ENCODE measurements at places on chromosomes 2 and 18.

DNA sequence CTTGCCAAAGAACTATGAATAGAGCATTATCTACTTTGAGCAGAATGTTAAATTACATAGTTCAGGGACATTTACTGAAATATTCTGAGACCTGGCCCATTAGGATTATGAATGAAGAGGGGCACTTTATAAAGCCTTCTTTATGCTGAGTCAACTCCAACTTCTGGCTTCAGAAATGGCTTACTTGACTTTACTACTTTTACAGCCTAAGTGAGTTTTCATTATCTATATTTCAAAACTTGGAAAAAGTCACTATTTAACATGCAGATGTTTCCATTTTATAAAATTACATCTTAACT, 37.7 kb downstream of the SESTD1 start:
- no peak for DNase-seq

- DNase-seq: no peak
Measured at GRCh38 chr2:99420031-99420430, 69.8 kb downstream of the REV1 start.

- DNase-seq: no peak
Measured at GRCh38 chr2:23666980-23667357, 260.0 kb downstream of the ATAD2B start.

DNA sequence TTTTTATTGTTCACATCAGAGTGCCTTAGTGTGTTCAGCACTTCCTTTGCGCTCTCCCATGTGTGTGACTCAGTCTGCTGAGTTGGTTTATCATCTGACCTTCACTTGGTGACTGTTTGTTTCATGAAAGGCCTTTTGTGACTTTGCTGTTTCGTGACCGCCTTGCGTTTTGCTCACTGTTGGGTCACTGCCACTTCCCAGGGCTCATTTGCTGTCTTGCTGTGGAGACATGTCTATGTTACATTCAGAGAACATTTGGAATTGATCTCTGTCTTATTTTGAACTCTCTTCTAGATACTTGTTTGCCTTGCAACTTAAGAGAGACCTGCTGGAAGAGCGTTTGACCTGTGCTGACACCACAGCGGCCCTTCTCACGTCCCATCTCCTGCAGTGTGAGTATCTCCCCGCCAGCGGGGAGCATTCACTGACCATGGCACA, 54.7 kb downstream of the FARP2 start:
- no peak for DNase-seq

- no peak for DNase-seq
Measured at GRCh38 chr18:13422541-13423147, 204.1 kb downstream of the LDLRAD4 start.

- DNase-seq: no peak
Measured at GRCh38 chr2:215611609-215612386, 175.9 kb upstream of the FN1 start.

GRCh38 chr2:137892739-137893138, 71.5 kb upstream of the HNMT start:
- no peak for DNase-seq

- no peak for DNase-seq
Measured at GRCh38 chr2:129438501-129439057, 540.9 kb upstream of the RAB6C start.

DNA sequence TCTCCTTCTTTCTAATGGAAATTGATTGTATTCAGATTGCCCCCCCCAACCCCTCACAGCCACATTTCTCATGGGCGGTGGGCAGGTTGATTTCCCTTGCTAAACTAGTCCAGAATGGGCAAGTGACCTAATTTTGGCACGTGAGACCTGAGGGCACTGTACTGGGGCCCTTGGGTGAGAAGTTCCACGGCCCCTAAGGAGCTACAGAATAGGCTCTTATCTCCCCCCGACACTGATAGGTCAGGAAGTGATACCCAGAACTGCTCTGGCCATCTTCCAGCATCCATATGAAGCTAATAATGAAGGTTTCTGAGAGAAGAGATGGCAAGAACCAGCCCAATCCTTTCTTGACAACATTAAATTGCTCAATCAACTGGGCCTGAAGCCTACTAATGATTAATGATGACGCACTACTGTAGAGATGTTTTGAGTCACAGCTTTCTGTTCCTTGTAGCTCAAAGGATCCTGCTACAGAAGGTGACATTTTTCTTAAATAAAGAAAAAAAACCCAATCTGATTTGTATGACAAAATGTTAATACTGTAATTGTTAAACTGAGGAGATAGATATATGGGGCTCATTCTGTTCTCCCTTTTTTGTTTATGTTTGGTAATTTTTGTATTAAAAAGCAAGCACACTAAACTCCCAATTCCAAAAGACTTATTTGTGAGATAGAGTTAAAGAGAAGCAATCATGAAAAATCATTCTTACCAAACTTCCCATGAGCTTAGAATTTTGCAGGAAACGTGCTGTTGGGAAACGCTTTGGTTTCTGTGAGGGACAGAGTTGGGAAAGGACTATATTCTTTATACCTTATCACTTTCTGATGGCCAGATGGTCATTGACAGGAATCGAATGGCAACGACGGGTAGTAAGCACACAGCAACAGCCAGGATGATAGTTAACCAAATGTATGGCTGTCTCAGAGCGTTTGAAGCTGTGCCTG, 28.2 kb upstream of the NARS1 start:
- peak; percentile 41 for DNase-seq

DNA sequence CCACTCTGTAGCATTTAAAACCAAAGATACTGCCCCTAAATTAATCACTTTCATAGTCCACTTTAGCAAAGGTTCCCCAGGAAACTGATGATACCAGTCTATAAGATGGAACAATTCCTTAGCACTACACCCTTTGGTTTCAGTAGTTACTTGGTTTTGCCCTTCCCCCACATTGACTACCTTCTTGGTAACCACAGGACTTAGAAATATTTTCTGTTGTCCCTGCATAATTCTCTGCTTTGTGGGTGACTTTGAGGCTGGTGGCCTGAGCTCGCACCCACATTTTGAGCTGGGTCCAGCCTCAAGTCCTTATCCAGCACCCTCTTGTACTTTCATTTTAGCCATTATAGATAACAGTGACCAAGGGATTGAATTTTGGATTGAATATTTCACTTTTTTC, 23.1 kb downstream of the ELP2 start:
- no peak for DNase-seq

DNA sequence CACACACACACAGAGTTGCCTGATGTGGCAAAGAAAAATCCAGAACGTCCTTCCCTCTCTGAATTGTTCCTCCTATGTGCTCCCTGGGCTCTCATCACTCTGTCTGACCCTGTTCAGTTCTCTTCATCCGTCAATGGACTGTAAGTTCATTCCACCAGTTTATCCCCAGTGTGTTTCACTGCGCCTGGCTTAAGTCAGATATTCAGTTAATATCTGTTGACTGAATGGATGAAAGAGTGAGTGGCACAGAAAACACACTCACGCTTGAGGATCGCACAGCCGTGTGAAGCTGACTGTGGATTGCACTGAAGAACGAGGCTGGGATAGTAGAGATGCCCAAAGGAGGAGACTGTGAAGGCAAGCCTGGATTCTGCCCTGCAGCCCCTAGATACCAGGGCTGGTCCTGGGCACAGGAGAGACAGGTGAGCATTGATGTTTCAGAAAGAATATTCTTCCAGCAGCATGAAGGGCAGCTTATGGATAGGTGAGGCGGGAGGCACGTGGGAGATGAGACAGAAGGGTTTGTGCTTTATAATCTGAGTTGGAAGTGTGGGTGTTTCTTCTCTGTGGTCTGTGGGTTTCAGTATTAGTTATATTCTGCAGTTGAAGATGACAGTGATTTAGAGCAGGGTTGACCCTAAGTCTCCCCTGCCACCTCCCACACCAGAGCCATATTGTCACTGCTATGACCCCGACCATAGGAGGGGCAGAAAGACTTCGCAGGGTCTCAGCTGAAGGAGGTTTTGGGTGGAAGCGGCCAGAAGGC, 129.9 kb downstream of the SOCS6 start:
- DNase-seq: no peak

DNA sequence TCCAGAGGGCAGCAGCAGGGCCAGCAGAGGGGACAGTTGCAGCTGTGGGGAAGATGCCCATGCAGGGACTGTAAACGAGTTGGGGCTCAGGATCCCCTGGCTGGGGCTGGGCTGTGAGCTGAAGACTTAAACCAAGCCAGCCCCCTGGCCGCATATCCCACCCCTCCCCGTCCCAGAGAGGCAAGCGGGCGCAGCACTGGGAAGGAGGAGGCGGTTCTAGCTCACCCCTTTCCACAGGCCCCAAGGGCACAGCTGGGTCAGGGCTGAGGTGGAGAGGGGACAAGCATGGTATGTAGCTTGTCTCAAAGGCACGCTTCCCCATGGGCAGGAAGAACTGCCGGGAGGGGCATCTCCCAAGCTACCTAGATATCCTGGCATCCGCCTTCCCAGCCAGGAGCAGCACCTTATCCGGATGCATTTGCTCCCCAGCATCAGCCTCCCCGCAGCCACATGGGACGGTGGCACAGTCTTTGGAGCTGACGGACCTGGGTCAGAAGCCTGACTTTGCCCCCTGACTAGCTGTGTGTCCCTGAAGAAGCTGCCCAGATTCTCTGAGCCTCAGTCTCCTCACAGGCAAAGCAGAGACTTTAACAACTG, 75.9 kb downstream of the TFCP2L1 start:
- DNase-seq: no peak

GRCh38 chr2:218694405-218695145, 16.1 kb upstream of the TTLL4 start:
- no peak for DNase-seq

DNA sequence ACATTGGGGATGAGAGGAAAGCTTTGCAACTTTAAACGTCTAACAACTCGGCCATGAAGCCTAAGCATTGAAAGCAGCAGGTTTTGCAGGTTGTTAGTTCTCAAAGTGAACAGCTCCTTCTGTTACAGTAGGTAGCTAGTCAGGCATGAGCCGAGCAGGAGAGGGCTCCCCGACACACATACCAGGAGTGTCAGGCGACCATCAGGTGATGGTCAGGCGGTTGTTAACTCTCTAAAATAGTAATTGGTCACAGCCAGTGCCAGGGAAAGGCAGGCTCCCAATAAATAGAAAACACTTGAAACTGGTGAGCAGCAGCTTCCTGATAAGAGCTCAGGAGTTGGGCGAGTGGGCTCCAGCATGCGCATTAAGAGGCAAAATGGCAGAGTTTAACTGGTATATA, 53.5 kb upstream of the DAPL1 start:
- DNase-seq: no peak

GRCh38 chr2:86468162-86469033, 27.2 kb downstream of the KDM3A start:
- DNase-seq: no peak

- DNase-seq: no peak
Measured at GRCh38 chr2:82731824-82732223, 1727.3 kb downstream of the SUCLG1 start.

DNA sequence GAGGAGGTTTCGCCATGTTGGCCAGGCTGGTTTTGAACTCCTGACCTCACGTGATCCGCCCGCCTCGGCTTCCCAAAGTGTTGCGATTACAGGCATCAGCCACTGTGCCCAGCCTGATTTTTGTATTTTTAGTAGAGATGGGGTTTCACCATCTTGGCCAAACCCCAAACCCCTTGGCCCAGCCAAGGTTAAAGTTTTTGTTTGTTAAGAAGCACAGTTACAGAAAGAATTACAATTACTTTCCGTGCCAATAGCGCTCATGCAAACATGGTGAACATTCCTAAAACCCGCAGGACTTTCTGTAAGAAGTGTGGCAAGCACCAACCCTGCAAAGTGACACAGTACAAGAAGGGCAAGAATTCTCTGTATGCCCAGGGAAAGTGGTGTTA, 26.1 kb downstream of the ITSN2 start:
- DNase-seq: no peak
